Pancreas (tissue), 10 donors: ENCODE measurements at places on chromosomes 16 and 17. TPM values are rescaled to one million over a fixed set of nuclear protein-coding genes. Genes with fewer than 3 reads are reported as not detected.

MBTD1 gene
- 5.7 TPM for total RNA-seq

MINK1 gene
- 70.3 TPM for total RNA-seq

NXPH3 gene
- 0.22 TPM for total RNA-seq

OR1F1 gene
- not detected for total RNA-seq
